ENCODE measurements at places on chromosomes 1 and 21.
A peak's percentile ranks its signal among the peaks of the same experiment; 100 is the strongest.

DNA sequence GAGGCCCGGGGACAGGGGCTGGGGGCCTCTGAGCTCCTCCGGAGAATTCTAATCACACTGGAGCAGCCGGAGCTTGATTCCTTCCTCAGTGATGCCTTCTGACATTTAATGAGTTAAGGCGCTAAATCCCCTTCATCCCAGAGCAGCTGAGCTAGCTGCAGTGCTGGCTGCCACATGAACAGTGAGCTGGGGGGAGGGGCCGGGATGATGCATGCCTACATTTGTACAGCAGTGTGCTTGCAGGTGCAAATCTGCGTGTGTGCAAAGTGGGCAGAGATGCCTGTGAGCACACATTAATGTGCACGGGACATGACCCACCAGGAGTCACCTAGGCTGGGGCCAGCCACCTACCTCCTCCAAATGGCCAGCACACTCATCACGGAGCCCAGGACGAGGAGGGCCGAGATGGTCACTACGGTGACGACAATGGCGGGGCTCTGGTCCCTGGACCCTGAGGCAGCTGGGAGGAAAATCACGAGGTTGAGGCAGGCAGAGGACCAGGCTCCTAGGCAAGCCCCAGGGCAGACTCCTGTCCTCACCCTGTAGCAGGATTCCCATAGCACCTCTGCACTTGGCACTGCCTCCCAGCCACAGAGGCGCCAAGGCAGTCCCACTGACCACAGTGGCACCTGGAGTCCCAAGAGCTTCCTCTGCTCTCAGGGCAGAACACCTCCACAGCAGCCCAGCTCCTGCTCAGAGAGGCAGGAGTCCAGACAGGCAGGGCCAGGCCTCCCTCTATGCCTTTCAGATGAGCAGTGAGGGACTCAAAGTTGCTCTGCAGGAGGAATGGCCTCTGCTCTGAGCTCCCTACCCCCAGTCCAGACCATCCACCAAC lies 34.7 kb downstream of the CDCA8 start:
- no peak for DNase-seq

GRCh38 chr1:48670234-48671020 lies 106.3 kb downstream of the BEND5 start:
- DNase-seq, result no peak

- DNase-seq, result peak; percentile 66
These were observed 31.9 kb downstream of the NEK2 start for GRCh38 chr1:211643324-211644212.

- no peak for DNase-seq
These were observed 113.2 kb downstream of the GLUL start for GRCh38 chr1:182278144-182279054.

DNA sequence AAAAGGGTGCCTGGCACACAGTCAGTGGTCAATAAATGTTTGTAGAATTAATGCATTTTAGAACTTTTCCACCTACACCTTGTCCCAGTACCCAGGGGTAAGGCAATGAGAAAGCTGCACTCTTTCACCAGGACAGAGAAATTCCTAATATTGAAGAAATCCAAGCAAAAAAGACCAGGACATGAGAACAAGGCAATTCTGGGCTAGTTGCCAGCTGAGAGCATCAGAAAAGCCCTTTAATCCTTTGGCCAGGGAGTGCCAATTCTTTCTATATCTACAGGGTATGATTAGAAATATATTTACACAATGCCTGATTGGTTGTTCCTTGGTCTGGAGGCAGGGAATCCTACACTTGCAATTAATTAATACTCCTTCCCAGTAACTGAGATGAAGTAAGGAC lies 492.4 kb upstream of the NFIA start:
- no peak for DNase-seq

DNA sequence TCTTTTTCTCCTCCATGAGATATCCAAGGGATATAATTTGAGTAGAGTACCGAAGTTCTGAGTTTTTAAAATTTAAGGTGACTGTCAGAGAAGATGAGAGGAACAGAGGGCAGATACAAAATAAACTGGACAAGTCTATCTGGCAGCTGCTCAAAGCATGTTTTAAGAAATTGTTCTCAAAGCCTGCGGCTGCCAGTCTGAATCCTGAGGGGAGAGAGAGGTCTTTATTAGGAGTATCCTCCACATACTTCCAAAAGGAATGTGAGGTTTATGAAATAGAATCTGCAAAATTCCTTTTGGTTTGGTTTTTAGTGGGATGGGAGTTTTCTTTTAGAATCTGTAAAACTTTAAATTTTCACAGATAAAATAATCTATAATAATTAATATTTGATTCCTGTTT lies 41.3 kb downstream of the TTC13 start:
- DNase-seq, result no peak

DNA sequence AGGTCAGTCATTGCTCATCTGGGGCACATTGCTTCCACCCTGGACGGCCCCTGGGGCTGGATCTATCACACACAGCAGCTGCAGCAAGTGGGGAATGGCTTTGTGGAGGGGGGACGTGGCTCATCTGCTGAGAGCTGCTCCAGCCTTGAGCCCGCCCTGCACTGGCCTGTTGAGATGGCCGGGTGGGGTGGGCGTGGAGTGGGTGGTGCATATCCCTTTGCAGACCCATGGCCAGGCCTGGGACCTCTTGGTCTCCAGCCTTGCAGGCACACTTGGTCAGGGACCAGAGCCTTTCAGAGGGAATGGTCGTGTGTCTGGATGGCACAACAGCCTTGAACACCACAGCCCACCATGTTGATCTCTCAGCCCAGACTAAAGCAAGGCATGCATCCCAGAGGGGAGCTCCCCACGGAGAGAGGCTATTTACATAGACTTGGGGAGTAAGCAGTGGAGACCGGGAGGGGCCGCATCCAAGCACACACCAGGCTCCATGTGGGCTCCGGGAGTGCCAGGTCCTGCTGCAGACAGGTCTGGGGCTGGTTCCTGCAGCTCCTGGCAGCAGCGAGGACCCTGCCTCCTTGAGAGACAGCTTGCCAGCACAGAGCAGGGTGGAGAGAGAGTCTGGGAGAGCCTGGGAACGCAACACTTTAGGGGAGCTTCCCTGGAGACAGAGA lies 52.8 kb upstream of the SELENON start:
- no peak for DNase-seq

DNA sequence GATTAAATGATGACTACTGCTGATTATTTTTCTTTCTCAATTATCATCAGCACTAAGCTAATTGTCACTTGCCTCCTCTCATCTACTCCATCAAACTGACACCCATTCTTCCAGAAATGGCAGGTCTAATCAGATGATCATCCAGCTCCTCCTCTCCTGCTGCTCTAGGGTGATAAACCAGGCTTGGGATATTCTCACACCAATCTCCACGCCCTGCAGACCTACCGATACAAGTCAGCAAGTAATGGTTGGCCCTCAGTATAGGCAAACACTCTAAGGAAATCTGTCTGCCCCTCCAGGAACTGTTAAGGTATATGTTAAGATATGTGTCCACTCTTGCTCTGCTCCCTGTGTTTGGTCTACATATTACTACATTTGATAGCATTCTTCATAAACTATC lies 36.3 kb upstream of the C1orf21 start:
- no peak for DNase-seq

DNA sequence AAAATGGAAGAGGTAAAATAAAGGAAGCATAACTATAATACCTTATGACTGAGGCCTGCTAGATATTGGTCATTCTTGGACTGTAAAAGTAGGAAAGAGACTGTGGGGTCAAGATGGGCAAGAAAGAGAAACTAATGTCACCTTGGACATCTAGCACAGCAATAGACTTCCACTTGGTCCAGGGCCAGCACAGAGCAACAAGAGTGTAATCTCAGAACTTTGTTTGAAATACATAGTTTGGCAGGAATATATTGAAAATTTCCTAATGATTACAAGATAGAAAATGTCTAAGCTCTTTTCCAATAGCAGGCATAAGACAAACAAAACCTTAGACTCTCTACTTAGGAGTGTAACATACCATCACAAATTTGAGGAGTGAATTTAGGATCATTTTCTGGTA lies 4.6 kb downstream of the LRRC8C start:
- DNase-seq, result no peak

GRCh38 chr1:187641015-187641414 lies 812.3 kb downstream of the PLA2G4A start:
- no peak for DNase-seq

DNA sequence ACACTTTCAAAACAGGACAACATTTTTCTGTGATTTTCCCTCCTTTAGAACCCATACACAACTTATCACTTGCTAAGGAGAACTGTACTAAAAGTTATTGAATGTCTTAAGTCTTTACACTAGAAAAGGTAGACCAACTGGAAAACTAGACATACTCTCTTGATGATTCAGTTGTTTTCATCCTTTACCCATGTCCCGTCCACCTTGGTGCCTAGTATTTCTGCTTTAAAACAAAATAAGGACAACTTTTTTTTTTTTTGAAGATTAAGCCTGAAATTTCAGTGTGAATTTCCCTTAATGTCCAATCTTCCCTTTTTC lies 4.5 kb downstream of the CDKN2C start:
- DNase-seq, result no peak

DNA sequence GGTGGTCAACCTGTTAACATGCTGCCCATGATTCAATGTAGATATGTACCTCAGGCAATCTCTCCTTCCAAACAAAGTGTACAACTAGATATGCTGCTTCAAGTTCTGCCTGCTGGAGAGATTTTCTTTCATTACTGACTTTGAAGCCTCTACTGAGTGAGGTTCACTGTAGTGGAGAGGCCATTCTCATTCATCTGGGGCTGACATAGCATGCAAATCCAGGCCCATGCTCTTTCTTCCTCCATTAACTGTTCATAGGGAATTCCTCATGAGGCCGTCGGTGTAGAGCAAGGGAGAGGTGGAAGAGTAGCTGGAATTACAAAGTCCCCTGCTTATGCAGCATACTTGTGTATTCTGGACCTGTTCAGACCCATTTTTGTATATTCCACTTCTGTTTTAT lies 38.6 kb downstream of the VANGL2 start:
- DNase-seq, result no peak

DNA sequence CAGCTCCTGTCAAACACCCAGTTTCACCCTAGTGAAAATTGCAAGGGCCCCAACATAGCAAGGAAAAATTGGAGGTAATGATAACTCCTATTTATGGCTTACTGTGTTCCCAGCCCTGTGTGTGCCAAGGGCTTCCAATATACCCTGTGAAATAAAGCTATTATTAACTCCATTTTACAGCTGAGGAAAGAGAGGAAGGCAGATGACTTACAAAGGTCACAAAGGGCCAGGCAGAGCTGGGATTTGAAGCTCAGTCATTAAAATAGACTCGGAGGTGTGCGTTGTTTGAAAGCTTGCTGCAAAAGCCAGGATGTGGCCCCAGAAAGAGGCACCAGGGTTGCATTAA lies 20.2 kb upstream of the SDC3 start:
- DNase-seq, result no peak

GRCh38 chr1:200869753-200870391 lies 2.9 kb upstream of the GPR25 start:
- DNase-seq, result no peak

- no peak for DNase-seq
These were observed 77.5 kb upstream of the PLD5 start for GRCh38 chr1:242602001-242602400.

DNA sequence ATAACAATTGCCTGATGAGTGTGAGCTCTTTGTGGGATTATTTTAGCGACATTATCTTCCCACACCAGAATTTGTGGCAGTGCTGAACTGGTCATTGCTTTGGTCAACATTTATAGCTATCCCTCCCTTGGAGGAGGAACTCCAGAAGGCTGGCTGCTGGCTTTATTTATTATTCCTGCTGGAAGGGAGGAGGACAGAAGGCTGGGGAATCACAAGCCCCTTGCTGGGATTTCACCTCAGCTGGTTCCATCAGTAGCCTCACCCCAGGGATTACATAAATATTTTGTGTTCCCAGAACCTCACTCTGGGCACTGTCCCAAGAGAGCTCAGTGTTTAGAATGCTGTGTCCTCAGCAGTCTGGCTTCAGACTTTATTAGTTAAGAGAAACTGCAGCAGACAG lies 102.8 kb upstream of the C1orf21 start:
- no peak for DNase-seq

- DNase-seq, result peak; percentile 68
These were observed 101.3 kb upstream of the ACTL8 start for GRCh38 chr1:17653728-17654351.

DNA sequence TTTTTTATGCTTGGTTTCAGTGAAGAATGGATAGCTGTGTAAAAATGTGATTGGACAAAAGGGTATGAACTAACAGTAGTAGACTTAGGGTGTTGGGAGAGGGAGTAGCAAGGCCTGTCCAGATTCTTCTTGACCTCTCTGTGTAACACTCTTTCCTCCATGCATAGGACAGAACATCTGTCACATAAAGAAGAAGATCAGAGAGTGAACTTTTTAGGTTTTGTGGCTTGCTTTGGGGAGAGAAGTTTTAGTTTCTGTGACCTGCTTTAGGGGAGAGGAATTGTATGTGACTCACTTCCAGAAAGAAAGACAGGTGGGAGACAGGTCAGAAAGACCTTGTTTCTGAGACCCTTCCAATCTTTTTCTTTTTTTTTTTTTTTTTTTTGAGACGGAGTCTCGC lies 27.3 kb upstream of the LRRC52 start:
- DNase-seq, result no peak

- no peak for DNase-seq
These were observed 28.6 kb downstream of the KRTAP10-1 start for GRCh38 chr21:44511219-44511937.

DNA sequence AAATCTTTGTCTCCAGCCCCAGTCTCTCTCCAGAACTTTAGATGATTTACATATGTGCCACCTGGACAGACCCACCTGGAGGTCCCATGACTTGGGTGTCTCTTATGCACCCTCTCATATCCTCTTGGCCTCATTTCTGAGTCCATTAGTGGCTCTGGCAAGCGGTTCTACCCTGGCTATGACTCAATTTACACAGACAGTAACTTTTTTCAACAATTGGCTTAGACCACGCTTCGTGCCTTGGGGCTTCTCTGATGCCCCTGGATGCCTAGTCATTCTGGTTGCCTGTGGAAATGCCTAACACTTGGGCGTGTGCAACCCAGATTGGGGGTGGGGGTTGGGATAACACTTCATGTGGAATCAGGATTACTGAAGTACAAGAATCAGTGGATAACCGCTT lies 57.1 kb upstream of the GADD45A start:
- DNase-seq, result no peak

- DNase-seq, result peak; percentile 80
These were observed at the start of gene NBL1 for GRCh38 chr1:19643602-19644394. Gene NBL1 (plus strand): TSS chr1:19644311. CDS start chr1:19655031, 10,720 bp downstream.

DNA sequence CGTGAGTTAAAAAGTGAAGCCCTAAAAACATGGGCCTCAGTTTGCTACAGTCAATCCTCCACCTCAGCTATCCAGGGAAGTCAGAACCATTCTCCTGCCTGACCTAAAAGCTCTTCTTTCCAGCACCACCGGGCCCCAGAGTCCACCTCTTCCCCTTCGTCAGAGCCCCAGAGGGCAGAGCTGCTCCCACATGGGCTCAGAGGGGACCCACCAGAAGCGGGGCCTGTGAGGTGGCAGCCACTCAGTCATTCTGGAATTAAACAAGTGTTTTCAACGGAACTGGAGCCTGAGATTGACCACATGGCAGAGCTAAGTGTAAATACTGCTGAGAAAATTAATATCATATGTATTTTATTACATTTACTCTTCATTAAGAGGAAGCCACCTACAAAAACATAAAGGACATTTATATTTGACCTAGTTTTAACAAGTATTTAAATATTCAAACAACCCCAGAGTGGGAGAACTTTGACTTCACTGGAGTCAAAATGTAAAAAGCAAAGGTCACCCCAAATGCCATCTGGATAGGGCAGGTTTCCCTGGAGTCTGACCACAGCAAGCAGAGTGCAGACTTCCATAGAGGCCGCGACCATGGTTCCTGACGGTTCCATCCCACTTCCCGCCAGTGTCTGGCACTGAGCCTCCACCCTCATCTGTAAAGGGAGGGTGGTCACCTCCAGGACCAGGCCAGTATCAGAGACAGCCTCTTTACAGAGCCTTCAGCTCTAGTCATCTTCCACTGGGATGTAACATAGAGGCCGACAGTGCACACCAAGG lies 1.8 kb downstream of the SUMO3 start:
- no peak for DNase-seq
